ENCODE measurements at places on chromosomes 12 and 14.

GRCh38 chr12:124527861-124528561 lies 39.4 kb downstream of the NCOR2 start:
- no peak for DNase-seq

DNA sequence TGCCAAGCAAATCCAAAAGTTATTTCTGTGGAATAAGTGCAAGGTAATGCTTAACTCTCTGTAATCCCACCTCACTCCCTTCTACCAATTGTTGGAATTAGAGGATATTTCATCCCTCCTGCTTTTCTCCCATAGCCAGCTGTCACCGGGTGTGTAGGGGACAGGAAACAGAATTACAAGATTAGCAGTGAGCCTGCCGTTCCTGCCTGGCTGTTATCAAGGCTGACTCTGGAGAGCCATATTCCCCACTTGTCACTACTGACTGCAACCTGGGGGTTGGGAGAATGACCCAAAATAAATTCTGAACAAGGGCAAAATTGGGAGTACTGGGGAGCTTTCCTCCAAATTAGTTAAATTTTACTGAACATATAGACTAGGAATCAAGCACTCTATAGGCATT lies 24.8 kb downstream of the TBX5 start:
- no peak for DNase-seq

GRCh38 chr14:38404616-38405015 lies 148.7 kb upstream of the CLEC14A start:
- no peak for DNase-seq

DNA sequence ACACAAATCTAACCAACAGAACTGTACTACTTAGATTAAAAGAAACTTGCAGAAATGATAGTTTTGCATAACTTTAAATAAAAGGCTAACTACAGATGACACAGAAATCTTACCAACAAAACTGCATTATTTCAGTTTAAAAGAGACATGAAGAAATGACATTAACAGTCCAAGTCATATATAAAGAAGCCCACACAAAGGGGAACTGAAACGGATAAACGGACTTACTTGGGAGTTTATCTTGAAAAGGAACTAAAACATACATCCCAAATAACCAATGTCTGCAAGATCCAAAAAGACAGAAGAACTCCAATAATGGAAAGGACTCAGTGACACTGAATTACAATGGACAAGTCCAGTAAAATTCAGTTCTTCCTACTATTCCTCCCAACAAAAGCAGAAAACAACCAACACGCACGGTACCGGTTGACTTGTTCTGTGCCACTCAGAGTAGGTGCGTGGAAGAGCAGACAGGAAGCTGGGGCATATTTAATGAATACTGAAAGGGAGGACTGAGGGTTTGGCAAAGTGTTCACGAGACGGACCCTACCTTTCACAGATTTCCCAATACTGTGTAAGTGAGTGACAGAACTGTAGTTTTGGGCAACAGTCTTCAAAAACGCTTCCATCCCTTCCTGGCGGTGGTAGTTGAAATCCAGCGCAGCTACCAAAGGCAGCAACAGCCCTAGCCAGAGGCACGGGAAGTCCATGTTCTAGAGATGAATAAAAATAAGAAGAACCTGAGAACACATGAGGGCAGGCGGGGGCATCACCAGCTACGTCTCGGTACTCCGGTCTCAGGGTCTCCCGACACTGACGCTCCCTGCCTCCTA lies 627 bp downstream of the CPM start:
- DNase-seq: peak; percentile 9

DNA sequence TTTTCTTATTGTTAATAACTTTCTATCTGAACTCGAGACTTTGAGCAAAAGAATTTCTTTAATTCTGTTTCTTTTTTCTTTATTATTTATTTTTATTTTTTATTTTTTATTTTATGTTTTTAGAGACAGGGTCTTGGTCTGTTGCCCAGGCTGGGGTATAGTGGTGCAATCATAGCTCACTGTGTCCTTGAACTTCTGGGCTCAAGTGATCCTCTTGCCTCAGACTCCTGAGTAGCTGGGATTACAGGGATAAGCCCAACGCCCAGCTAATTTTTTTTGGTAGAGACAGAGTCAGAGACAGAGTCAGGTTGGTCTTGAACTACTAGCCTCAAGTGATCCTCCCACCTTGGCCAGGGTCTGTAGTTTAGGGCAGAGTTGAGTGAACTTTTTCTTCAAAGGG lies 18.5 kb downstream of the METAP2 start:
- no peak for DNase-seq

- DNase-seq: no peak
Measured at GRCh38 chr14:47596860-47597259, 78.5 kb downstream of the MDGA2 start.

DNA sequence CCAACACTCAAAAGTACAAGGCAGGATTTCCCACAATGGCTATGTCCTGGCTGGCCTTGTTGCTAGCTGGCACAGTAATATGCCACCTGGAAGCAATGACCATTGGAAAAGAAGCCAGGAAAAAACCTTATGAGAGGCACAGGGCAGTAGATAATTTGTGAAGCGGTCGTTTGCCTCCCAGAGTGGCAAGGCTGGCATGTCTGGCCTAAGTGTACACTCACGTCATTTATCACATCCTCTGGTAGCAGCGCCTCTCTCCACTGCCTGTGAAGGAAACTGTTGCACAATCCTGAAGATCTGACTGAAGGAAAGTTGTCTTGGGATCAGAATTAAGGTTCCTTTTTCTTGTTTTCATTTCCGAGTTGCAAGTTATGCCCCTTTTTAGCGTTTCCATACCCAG lies 408.5 kb downstream of the ZFP36L1 start:
- DNase-seq: no peak

GRCh38 chr12:128387811-128388422 lies 120.9 kb downstream of the TMEM132C start:
- no peak for DNase-seq

- DNase-seq: no peak
Measured at GRCh38 chr12:22355011-22355580, 20.6 kb upstream of the ST8SIA1 start.

DNA sequence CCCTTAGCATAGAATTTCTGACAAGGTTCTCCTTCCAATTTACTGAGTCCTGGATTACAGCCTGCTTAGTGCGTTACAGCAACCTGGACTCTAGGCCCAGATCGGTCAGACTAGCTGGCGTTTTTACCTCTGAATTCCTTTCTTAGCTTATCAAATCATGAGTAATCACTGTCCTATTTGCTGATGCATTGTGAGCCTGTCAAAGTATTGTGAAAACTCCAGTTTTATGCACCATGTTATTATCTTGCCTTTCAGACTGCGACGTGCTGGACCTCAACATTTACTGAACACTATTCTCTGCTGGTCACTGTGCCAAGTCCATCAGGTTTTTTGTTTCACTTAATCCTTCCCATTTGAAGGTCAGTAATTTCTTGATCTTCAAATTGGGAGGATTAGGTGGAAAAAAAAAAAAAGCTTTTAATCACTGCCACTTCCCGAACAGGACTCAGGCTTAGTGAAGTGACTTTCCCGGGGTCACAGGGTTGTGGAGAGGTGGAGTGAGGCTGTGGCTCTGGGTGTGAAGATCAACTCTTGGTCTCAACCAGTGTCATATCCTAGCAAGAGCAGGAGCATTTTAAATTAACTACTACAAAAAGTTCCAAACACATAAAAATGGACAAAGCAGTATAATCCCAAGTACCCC lies 31.2 kb downstream of the FBXO21 start:
- DNase-seq: peak; percentile 43

DNA sequence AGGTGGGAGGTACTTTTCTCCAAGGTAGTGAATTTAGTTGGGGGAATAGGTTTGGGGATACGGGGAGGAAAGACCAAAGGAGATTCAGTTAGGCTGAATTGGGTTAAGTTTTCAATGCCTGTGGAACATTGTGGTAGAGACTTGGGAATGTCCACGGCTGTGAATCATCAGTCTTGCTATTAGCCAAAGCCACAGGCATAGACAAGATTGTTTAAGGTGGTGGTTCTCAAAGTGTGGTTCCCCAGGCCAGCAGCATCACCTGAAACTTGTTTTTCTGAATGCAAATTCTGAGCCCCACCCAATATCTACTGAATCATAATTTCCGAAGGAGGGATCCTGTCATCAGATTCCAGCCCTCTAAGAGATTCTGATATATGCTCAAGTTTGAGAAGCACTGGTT lies 316.2 kb downstream of the EGLN3 start:
- peak; percentile 45 for DNase-seq

DNA sequence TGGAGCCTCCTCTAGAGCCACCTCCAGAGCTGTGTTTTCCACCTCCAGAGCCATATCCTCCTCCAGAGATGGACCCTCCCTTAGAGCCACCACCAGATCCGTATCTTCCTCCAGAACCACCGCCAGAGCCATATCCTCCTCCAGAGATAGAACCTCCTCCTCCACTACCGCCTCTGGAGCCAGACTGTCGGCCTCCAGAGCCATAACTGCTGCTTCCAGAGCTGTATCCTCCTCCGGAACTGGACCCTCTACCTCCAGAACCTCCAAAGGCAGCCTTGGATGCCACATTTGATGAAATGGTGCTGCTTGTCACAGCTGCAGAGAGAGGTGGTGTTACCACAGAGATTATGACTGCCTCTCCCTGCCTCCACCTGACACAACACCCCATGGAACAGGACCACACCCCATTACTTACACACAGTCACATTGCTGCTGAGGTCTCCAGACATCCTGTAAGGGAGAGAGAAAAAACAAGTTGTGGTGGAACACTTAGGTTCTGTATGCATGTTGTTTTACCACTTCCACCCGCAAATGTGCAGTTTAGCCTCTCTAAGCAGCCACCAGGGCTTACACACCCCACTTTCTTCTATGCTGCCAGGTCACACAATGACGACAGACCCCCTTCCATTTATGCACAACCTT lies 6.8 kb downstream of the KRT2 start:
- DNase-seq: no peak

DNA sequence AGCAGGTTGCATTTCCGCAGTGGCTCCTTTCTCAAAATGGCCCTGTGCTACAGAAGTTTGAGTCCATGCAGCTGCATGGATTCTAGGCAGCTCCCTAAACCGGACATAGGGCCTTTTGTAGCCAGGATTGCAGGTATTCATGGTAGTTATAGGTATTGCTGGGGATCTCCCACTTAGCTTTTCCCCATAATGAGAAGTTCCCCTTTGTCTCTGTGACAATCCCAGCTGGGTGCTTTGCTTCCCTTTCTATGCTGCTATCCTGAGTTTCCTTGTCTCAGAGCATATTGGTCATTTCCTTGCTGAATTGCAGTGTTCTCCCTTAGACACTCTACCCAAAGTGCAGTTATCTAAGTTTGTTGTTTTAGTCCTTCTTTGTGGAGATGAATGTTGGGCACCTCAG lies 120.9 kb upstream of the MIS18BP1 start:
- no peak for DNase-seq

Data from brain microvascular endothelial cell (primary cell).